ENCODE measurements at places on chromosomes 3 and 15.
A peak's percentile ranks its signal among the peaks of the same experiment; 100 is the strongest.

- DNase-seq: no peak
Measured at GRCh38 chr3:114627770-114628169, 333.9 kb downstream of the TIGIT start.

DNA sequence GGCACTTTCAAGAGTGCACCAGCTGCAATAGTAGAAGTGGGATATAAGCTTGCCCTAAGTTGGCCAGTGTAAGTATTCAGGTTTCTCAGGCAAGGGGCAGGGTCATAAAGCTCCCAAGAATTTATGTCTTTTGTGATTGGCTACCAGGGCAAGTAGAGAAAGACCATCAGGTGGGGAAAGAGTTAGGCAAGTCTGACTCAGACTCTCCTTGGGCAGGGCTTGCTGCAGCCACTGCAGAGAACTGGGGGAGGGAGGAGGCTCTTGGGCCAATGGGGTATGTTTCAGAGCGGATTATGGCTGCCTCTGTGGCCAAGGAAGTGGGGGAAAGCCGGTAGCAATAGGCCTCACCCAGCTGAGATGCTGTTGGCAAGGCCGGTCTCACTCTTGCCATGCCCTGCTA, 44.6 kb upstream of the SLC25A36 start:
- DNase-seq: peak; percentile 5

GRCh38 chr15:49686599-49686998, 65.8 kb downstream of the DTWD1 start:
- DNase-seq: peak; percentile 20

- no peak for DNase-seq
Measured at GRCh38 chr15:57902155-57902554, 163.4 kb downstream of the ALDH1A2 start.

- DNase-seq: no peak
Measured at GRCh38 chr15:66778314-66778665, 76.3 kb downstream of the SMAD6 start.

- DNase-seq: no peak
Measured at GRCh38 chr3:134503266-134503665, 17.4 kb downstream of the CEP63 start.

- no peak for DNase-seq
Measured at GRCh38 chr15:24857763-24858162, 97.0 kb upstream of the SNRPN start.

DNA sequence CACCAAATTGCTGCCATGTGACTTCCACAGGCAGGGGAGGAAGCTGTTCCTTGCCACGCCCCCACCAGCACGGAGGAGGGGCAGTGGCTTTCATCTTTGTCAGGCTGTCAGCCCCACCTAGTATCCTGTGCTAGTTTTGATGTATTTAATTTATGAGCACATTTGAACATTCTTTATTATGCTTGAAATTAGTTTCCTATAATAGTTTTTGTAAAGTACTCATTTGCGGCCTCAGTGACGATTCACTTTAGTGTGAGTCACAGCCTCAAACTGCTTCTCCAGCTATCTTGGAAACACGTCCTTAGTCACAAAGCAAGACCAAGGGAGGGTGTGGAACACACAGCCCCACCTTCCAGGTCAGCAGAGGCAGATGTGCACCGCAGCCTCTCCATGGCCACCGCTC, 239.9 kb upstream of the ATP10A start:
- no peak for DNase-seq

DNA sequence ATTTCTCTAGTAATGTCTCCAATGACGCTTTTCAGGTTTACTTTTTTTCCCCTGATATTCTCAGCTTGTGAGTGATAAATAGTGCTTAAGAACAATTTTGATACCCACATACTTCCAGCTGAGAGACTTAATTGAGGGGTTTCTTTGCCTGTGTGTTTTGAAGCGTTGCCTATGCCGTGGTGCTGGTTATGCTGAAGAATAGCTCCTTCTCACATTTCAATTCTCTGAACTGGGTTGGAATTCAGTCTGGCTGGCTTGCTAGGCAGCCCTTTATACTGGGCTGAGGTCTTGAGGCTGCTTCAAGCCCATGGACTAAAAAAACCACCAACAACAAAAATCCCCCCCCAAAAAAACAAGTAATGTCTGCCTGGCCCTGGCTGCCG, 87.4 kb downstream of the CHST2 start:
- no peak for DNase-seq

- no peak for DNase-seq
Measured at GRCh38 chr3:190862209-190863118, at the start of gene GMNC. TSS of gene GMNC (minus strand) at chr3:190862694. CDS start at chr3:190862615, 79 bp downstream.

- DNase-seq: no peak
Measured at GRCh38 chr3:64352639-64352992, 127.3 kb upstream of the PRICKLE2 start.

DNA sequence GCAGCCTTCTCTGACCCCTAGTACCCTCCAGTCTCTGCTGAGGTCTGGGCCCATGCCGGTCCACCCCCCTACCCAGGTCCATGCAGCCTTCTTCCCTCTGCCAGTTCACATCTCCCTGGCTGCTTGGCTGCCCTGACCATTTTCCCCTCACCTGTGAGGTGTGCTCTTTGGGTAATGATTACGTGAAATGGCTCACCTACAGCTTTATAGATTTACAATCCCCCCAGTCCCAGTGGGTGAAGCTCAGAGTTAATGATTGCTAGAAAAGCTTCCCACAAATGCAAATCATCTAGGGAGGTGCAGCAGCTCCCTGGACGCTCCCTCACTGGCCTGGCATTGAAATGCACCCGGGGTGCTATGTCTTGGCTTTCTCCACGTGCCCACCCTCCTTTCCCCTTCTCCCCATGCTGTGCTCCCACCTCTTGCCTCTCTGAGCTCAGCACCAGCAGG, 18.7 kb downstream of the PAQR5 start:
- DNase-seq: no peak

- no peak for DNase-seq
Measured at GRCh38 chr3:47098910-47099309, 65.0 kb downstream of the SETD2 start.

GRCh38 chr15:50881121-50882048, 27.1 kb upstream of the AP4E1 start:
- DNase-seq: no peak

- DNase-seq: no peak
Measured at GRCh38 chr3:169940470-169941181, 26.0 kb upstream of the SEC62 start.

DNA sequence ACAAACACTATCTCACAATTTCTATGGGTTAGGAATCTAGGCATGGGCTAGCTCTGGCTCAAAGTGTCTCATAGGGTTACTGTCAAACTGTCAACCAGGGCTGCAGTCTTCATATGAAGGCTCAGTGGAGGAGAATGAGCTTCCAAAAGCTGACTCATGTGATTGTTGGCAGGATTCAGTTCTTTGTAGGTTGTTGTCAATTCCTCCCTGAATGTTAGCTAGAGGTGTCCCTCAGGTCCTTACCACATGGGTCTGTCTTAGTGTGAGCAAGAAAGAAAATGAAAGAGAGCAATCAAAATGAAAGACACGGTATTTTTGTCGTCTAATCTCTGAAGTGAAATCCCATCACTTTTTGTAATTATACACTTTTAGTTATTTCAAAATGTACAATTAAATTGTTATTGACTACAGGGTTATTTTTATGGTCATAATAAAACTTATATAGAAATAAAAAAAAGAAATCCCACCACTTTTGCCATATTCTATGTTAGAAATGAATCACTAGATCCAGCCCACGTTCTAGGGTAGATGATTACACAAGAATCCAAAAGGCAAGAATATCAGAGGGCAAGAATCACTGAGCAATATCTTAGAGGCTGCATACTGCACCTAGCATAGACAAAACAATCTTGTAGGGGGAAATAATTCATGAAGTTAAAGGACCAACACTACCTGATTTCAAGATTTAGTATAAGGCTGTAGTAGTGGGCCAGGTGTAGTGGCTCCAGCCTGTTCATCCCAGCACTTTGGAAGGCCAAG, 8.4 kb downstream of the ACSBG1 start:
- DNase-seq: no peak

GRCh38 chr15:89679212-89679611, at the start of gene PLIN1:
TSS of gene PLIN1 (minus strand) at chr15:89679367. CDS start at chr15:89677489, 1,878 bp downstream.
- DNase-seq: no peak

DNA sequence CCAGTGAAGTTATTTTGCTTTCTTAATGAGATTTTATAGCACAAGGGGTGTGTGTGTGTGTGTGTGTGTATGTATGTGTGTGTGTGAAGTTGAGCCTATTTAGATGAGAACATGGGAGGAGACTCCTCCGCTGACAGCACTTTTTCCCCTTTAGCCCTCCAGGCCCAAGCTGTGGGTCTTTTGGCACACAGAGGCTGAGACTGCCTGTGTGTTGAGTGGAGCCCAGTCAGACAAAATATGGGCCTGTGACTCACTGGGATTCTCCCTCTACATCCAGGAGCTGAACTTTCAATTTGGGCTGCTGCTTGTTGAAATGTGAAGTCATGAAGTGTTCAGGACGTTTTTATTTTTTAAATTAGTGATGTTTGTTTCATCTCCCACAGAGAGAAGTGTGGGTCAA, 108.0 kb downstream of the MFSD1 start:
- DNase-seq: no peak

- no peak for DNase-seq
Measured at GRCh38 chr3:30751610-30752299, 142.7 kb downstream of the GADL1 start.

DNA sequence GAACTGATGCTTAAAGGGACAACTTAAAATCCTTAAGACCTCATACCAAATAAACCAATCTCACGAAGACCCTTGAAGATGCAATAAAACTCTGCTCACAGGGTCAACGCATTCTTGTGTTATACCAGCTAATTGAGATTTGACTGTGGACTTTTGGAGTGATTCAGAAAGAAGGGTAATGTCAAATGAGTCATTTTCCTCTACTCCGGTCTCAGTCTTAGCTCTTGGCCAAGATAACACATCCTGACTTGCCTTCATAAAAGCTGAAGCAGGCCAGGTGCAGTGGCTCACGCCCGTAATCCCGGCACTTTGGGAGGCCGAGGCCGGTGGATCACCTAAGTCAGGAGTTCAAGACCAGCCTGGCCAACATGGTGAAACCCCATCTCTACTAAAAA, 3.8 kb downstream of the PKM start:
- peak; percentile 91 for DNase-seq

DNA sequence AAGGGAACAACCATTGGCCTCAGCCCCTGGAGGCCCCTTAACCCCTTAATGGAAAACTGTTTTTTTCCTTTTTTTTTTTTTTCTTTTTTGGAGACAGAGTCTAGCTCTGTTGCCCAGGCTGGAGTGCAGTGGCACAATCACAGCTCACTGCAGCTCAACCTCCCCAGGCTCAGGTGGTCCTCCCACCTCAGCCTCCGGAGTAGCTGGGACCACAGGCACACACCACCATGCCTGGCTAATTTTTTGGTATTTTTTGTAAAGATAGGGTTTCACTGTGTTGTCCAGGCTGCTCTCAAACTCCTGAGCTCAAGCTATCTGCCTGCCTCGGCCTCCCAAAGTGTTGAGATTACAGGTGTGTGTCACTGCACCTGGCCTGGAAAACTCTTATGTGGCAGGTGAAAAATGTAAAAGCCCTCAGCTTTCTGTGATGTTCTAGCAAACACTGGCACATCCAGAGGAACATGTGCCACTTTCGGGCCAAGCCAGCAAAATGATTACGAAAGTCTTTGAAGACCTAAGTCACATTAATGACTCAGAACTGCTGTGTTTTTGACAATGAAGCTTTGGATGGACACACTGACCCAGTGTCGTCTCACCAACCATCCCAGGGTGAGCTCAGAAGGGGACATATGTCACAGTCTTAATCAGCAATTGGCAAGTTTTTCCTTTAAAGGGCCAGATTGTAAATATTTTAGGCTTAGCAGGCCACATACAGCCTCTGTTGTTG, 189.3 kb upstream of the TPM1 start:
- DNase-seq: no peak

DNA sequence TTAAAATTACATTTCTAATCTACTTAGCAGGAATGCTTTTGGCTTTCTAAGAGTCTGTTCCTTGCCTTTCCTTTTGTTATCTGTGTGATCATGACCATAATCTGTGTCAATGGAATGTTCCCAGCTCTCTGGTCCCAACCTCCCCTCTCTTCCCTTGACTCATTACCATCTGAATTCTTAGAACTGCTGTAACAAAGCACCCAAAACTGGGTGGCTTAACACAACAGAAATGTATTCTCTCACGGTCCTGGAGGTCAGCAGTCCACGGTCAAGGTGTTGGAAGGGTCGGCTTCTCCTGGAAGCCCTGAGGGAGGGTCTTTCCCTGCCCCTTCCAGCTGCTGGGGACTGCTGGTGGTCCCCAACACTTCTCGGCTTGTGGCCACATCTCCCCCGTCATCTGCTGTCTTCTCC, 81.1 kb downstream of the LRRK1 start:
- DNase-seq: no peak

- DNase-seq: no peak
Measured at GRCh38 chr3:132293251-132293650, 24.0 kb upstream of the ACP3 start.

GRCh38 chr3:107251819-107252218, 125.4 kb upstream of the CCDC54 start:
- DNase-seq: no peak

- DNase-seq: no peak
Measured at GRCh38 chr15:45891766-45892165, 256.9 kb downstream of the SQOR start.

DNA sequence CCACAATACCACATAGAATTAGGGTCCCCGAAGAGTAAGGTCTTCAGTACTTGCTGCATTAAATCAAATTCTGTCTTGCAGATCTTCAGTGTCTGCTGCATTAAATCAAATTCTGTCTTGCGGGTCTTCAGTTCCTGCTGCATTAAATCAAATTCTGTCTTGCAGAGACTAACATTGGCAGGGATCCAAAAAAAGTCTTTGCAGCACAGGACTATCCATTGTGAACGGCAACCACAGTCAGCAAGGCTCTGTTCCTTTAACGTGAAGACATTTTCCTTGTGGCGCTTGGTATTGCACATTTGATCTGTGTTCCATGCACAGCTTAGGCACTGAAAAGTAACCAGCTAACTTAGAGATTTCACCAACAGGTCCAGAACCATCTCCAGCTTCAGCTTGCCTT, 46.8 kb upstream of the POMGNT2 start:
- DNase-seq: no peak

DNA sequence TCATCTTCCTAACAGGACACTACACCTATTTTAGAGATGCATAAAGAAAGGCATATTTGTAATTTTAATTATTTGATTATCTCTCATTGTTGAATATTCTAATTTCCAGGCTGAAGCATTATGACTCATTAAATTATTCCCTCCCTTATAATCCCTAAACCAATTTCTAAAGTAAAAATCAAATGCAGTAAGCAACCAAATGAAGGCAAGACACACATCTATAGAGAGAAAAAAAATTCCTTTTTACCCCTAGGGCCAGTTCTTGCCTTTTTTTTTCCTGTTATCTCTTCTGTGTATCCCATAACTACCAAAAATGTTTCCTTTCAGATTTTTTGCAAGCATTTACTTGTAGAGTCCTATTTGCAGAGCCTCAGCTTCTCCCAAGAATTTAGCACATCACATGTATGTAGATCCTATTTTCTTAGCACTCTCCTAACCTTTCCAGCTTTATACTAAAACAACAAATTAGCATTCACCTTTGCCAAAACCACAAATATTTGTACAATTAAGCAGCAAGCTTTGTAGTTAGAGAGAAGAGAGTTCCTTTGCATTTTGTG, 177.9 kb downstream of the SATB1 start:
- no peak for DNase-seq

GRCh38 chr3:32176989-32177701, 61.3 kb upstream of the CMTM8 start:
- no peak for DNase-seq

GRCh38 chr3:23999012-23999641, 54.0 kb downstream of the NR1D2 start:
- DNase-seq: no peak

GRCh38 chr3:190359813-190360212, 28.1 kb upstream of the CLDN16 start:
- DNase-seq: no peak

- no peak for DNase-seq
Measured at GRCh38 chr3:57133157-57133556, 32.0 kb downstream of the IL17RD start.

Data from epithelial cell of prostate (primary cell).